Mucosa of descending colon (tissue), 3 donors: ENCODE measurements at places on chromosomes 6 and 20. TPM values are rescaled to one million over a fixed set of nuclear protein-coding genes. Genes with fewer than 3 reads are reported as not detected.

PTGIS gene
- total RNA-seq, result 12.3 TPM

OOEP gene
- total RNA-seq, result not detected

DEF6 gene
- total RNA-seq, result 13.7 TPM

PRDM13 gene
- not detected for total RNA-seq

NHSL1 gene
- total RNA-seq, result 107 TPM

IFT52 gene
- 19.5 TPM for total RNA-seq

DBNDD2 gene
- 125 TPM for total RNA-seq

AIF1 gene
- total RNA-seq, result 6.1 TPM

NKAIN4 gene
- total RNA-seq, result not detected

TRIM10 gene
- 3.9 TPM for total RNA-seq

GNAS-AS1 gene
- 0.54 TPM for total RNA-seq

KIF16B gene
- total RNA-seq, result 81.7 TPM

FRK gene
- total RNA-seq, result 23.2 TPM

RNF217 gene
- total RNA-seq, result 15.0 TPM

MYL9 gene
- total RNA-seq, result 74.3 TPM

PTCRA gene
- total RNA-seq, result not detected

ENPP1 gene
- 21.2 TPM for total RNA-seq

KIFC1 gene
- 6.3 TPM for total RNA-seq
